A172 (cell line): ENCODE measurements at places on chromosomes 6 and 20. TPM values are rescaled to one million over a fixed set of nuclear protein-coding genes. Genes with fewer than 3 reads are reported as not detected.

GRCh38 chr6:143575440-143575839 lies 63.9 kb upstream of the FUCA2 start:
- peak; percentile 77 for DNase-seq

GRCh38 chr6:108432792-108433191 lies 127.9 kb upstream of the FOXO3 start:
- DNase-seq, result no peak

DNA sequence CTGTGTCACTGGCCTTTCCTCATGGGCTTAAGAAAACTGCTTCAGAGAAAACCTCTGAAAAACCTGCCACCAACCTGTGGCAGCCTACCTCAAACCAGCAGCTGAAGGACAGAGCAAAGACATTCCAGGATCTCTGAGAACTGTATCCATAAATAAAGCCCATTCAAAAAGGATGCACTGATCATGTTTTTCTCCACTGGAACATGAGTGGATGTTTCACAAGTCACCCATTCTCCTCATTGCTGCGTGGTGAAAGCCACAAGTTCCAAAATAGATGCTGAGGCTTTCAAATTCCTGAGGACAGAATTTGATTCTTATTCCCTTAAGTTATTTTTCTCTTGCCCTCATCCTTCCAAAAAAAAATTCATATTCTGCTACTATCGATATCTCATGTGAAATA lies 280.6 kb downstream of the KHDC1L start:
- no peak for DNase-seq

GRCh38 chr20:7348253-7348652 lies 580.8 kb downstream of the BMP2 start:
- DNase-seq, result no peak

DNA sequence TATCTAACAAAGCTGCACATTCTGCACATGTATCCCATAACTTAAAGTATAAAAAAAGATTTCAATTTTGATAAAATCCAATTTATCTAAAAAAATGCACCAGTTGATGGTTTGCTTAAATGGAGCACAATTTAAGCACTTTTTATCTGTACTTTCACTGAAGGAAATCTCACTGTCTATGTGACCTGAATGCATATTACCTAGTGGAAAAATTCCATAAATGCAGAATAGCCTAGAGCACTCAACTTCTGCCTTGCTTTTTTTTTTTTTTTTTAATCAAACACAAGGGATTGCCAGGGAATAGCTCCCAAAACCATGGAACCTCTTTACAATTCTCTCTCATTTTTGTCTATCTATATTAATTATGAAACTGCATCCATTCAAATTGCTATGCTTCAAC lies 80.4 kb downstream of the RFPL4B start:
- DNase-seq, result no peak

DNA sequence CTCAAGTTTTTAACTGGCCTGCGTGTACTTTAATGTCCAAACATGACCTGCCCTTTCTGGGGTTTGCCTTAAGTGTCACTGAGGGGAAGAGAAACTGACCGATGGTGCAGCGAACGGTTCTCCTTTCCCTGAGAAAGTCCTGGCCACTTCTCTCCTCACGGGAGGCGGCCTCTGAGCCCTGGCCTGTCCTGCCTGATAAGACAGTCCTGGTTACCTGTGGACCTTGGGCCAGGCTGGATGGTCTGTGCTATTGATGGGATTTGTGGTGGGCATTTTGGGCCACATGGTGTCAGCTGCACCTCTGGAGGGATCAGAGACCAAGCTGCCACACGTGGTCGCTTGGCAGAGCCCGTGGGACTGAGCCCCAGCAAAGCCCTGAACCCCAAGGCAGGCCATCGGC lies 11.6 kb upstream of the NTSR1 start:
- no peak for DNase-seq

DNA sequence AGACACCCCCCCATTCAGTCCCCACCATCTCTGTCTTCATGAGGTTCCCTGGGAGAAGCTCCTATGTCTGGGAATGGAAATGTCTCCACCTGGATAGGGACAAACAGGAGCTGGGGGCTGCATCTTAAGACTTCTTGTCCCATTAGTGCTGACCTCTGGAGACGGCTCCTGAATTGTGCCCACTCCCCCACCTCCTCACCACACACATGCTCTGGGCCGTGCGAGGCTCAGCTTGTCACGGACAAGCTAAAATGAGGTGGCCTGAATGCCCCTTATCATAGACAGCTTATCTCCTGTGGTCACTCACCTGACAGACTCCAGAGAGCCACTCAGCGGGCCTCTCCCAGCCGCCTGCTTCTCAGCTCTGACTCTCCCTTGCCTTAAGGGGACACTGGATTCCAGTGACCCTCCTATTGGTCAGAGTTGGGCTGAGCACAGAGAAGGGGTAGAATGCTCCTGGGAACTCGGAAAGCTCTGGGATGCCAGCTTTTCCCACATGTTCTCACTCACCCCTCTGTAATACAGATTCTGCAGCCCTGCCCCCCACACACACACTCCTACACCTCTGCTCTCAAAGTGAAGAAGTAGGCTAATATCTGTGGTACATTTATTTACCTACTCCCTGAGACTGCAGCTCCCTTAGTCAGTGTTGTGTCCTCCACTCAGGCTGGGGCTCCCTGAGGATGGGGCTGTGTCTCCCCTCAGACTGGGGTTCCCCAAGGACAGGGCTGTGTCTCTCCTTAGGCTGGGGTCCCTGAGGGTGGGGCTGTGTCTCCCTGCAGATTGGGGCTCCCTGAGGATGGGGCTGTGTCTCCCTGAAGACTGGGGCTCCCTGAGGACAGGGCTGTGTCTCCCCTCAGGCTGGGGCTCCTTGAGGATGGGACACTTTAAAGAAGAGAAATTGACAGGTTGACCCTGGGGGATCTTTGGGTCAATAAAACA lies 167.5 kb downstream of the VEGFA start:
- DNase-seq, result no peak

- no peak for DNase-seq
Measured at GRCh38 chr20:40895182-40895581, 133.4 kb upstream of the TOP1 start.

The PRSS35 gene
- 0.90 and 1.3 TPM in 2 replicates for total RNA-seq

GRCh38 chr6:28315628-28316027 lies 20.3 kb downstream of the ZSCAN31 start:
- DNase-seq, result peak; percentile 8

- DNase-seq, result no peak
Measured at GRCh38 chr20:25503936-25504335, 81.4 kb downstream of the NINL start.

GRCh38 chr6:30321692-30322388 lies 4.9 kb upstream of the TRIM39 start:
- no peak for DNase-seq

The LY6G5C gene
- total RNA-seq, result not detected in 2 replicates

The DDX43 gene
- total RNA-seq, result not detected in 2 replicates

The MEI4 gene
- total RNA-seq, result not detected in 2 replicates

The PPP1R16B gene
- 0.14 TPM in 2 replicates for total RNA-seq

The ADTRP gene
- 1.9 and 3.9 TPM in 2 replicates for total RNA-seq

- DNase-seq, result no peak
Measured at GRCh38 chr6:163804991-163805390, 390.5 kb downstream of the QKI start.

DNA sequence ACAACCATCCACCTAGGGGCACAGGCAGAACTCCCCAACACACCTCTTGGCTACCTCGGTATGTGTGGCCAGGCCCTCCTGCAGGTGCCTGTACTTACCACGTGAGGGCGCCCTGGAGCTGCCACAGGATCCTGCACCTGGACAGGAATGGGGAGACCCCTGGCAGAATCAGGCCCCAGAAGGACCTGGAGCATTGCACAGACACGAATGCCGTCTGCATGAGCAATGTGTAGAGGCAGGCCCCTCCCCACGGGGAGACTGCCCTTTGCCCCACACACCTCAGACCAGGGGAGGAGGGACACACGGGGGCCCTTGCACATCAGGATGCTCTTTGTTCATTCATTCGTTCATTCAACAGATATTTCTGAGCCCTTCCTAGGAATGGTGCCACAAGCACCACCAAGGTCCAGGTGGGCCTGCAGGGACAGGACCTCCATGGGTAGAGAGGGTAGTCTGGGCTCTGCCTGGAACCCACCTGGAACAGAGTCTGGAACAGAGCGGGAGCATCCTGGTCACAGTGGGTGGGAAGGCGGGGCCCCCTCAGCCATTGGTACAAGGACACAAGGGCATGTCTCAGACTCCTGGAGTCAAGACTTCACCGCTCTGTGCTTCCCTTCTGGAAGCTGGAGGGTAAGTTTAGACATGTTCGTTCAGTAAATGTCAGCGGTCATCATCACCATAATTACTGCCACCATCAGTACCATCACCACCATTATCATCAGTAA lies 32.3 kb downstream of the YTHDF1 start:
- peak; percentile 31 for DNase-seq

The TRIM40 gene
- not detected in 2 replicates for total RNA-seq

The OR2B6 gene
- not detected in 2 replicates for total RNA-seq

- DNase-seq, result no peak
Measured at GRCh38 chr20:35597186-35597585, 18.4 kb upstream of the SPAG4 start.

DNA sequence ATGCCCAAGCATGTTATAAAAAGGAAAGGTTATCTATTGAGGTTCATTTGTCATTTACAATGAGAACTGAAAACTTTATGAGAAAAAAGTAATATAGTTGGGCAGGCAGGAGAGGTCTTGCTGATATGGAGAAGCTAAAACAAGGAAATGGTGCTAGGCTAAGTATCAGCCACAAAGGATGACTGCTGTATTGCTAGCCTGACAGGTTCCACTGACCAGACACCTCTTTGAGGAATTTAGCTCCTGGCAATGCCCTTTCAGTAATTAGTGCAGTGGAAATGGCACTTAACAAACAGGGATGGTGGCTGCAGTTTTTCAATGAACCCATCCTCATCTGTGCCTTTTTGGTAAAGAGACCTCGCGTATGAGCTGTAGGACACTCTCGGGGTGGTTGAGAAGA lies 284.4 kb downstream of the ZFAND3 start:
- DNase-seq, result no peak

GRCh38 chr20:10863337-10864060 lies 189.7 kb upstream of the JAG1 start:
- DNase-seq, result peak; percentile 78

The RAD21L1 gene
- total RNA-seq, result 0.07 and 0.90 TPM in 2 replicates

DNA sequence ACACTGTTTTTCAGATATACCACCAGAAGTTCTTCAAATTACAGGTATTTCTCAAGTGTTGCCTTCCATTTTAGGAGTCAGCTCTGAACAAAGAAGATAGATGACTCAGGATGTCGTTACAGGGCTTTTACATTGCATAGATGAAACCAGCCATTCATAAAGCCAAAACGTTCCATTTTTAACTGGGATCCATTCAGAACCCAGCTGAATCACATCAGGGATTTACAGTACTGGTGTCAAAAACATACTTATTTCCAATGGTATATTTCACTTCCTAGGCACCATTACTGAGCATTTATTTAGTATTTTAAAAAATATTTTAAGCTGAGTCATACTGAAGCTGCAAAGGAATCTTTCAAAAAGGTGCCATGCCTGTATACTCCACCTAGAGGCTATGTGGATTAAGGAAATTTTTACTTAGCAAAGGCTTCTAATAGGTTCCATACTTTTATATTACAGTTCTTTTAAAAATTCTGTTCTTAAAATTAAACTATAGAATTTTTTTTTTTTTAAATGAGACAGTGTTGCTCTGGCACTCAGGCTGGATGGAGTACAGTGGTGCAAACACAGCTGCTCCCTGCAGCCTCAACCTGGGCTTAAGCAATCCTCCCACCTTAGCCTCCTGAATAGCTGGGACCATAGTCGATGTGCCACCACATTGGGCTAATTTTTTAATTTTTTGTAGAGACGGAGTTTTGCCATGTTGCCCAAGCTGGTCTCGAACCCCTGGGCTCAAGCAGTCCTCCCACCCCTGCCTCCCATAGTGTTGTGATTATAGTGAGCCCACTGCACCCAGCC lies 2.6 kb downstream of the ASF1A start:
- DNase-seq, result peak; percentile 62

DNA sequence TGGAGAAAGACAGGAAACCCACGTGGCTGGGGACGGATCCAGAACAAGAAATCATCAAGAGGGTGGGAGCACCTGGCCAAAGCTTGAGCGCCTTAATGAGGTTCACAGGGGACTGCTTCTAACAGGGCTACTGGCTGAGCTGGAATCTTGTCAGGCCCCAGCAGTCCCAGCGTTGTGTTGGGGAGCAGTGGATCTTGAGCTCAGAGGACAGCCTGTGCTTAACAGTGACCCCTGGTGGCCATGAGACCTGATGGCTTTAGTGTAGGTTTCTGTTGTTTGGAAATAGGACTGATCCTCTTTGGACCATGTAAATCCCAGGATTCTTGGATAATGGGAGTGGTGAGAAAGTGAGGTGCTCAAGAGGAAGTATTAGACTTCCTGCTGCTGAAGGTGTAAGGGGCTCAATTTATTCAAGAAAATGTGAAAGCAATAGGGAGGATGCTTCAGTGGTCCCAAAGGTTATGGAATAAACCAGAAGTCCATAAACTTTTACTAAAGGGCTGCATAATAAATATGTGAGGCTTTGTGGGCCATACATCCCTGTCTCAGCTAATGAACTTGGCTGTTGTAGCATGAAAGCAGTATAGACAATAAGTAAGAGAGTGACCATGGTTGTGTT lies 216.2 kb downstream of the NFATC2 start:
- no peak for DNase-seq

DNA sequence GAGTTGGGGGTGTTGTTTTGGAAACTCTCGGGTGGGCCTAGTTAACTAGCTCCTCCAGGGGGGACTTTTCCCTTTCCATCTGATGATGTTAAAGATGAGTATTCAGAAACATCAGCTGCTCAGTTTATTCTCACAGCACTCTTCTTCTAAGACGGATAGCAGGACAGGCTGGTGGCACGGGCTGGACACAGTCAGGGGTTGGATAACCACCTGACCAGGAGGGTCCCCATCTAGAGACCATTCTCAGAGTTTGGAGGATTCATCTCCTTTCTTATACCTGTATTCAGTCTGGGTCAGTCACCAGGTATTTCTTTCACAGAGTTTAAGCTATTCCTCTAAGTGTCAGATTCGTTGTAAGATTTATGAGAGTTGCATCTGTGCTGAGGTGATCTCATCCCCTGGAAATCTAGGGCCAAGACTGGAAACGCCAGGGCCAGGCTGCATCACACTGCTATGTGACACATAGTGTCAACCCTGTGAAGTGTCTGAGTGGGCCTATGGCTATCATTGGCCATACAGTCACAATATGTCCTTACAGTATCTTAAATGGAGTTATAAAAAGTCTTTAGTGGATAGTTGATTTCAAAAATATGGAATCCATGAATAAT lies 111.7 kb downstream of the FAM50B start:
- peak; percentile 21 for DNase-seq
